Activated T-cell treated with anti-CD3 and anti-CD28 coated beads for 1 hour (primary cell): ENCODE measurements at places on chromosomes 4 and X.

DNA sequence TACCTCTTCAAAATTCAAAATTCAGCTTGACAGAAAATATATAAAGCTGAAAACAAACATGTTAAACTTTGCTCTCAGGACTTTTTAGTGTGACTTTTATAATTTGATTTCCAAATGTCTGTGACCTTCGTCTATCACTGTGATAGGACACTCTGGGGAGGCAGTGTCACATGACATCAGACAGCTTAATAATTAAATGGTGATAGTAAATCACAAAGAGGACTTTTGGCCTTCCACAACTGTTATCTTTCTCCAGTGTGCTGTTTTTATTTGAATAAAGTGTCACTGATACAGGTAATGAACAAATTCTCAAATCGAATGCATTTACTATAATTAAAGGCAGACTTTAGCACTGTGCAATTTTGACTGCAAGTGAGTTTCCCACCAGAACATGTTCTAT lies 83.1 kb downstream of the MID1 start:
- DNase-seq, result no peak

GRCh38 chr4:94285666-94286065 lies 57.0 kb downstream of the HPGDS start:
- DNase-seq, result no peak

- no peak for DNase-seq
Observed at GRCh38 chr4:187608001-187608421, 387.6 kb upstream of the ZFP42 start.

DNA sequence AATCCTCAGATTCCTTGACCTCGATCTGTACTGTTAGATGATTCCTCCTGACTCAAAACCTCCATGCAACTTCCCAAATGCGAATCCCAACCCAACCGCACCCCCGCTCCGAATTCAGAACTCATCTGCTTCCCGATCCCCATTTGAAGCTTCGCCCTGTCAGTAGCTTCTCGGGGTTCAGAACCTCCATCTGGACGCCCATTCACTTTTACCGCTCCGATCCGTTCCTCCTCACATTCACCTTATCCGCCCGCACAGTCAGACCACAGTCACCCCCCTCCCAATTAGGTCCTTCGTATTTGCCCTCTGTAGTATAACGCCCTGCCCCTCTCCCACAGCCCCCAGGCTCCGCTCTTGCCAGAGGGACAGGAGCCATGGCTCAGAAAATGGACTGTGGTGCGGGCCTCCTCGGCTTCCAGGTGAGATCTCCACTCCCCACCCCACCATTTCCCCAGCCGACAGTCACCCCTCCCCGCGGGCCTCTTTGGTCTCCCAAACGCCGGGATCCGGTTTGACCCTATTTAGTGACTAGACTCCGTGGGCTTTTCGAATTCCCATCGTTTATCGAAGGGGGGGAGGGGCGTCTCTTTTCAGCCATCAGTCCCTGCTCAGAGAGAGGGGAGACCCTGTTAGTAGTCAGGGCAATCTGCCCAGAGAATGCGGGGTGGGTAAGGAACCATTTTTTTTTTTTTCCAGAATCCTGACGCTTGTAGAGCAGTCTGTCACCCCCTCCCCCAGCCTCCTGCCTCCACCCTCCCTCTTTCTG lies 691 bp downstream of the MAGED1 start:
- DNase-seq, result no peak

DNA sequence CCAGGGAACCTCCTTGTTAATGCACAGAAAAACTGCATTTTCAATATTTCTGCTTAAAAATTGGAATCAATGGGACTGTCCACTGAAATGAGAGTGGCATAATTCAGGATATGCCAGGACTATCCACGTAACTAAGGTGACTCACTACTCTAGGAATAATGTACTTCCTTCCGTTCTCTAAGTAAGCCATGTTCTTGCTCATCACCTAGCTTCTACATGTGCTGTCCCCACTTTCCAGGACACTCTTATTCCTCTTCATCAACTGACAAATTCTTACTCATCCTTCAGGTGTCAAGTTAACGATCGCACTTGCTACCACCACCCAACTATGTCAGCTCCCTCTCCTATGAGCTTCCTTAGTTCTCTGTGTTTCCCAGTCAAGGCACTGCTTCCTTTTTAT lies 342.8 kb upstream of the F9 start:
- DNase-seq, result no peak

GRCh38 chr4:45484740-45485139 lies 639.1 kb downstream of the GABRG1 start:
- no peak for DNase-seq

GRCh38 chr4:149690726-149691125 lies 124.9 kb downstream of the IQCM start:
- DNase-seq, result no peak

DNA sequence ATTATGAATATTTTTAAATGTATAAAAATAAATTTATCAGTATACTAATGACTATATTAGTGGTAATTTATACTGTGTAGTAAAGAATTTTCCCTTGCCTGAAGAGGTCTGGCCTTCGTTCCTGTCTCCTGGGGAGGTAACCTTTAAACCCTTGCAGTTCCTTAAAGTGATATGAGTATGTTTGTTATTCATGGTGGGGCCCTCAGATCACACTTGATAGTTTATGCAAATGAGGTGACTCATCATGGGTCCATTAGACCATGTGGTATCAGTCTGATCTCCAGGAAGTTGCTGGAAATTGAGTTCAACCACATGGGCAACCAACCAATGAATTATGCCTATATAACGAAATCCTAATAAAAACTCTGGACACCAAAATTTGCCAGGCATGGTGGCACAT lies 904.1 kb downstream of the RPA4 start:
- no peak for DNase-seq

GRCh38 chr4:155119006-155119405 lies 89.4 kb upstream of the NPY2R start:
- no peak for DNase-seq

GRCh38 chr4:77849278-77849965 lies 13.2 kb upstream of the MRPL1 start:
- no peak for DNase-seq

- no peak for DNase-seq
Observed at GRCh38 chrX:72102126-72102525, 29.6 kb downstream of the RTL5 start.

- no peak for DNase-seq
Observed at GRCh38 chr4:126213996-126214395, 899.2 kb downstream of the FAT4 start.

DNA sequence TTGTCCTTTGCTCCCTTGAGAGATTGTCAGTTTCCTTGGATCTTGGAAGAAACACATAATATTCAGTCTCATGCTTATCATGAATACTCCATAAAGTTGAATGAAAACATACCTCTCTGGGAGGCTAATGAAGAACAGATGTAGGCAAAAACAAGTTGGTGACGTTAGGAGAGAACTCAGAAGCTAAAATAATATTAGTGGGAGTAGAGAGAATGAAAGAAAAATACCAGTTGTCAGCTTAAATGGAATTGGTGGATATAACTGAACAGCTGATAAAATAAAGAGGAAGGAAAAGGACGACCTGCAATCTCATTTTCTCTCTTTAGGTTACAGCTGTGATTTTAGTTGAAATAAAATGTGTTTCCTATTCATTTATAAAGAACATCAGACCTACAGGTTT lies 124.8 kb downstream of the SNCA start:
- no peak for DNase-seq

GRCh38 chr4:36841583-36842326 lies 402.8 kb upstream of the NWD2 start:
- DNase-seq, result no peak

DNA sequence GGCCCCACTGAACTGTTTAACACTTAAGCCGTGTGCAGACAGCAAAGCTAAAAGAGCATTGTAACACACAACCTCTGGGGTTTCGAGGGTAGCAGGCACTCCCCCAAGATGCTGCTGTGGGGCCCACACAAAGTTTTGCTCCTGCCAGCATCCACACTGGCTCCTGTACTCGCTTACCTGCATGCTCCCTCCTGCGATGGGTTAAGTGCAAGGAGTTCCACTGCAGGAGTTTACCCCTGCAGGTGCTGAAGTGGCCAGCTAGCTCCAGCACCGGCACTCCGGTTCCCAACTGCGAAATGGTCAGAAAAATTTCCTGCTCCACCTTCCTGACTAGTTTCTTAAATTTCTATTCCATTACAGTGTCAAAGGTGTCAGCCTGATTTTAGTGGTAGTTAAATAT lies 443.5 kb downstream of the PCDH10 start:
- DNase-seq, result no peak

GRCh38 chrX:68209008-68209407 lies 224.3 kb downstream of the OPHN1 start:
- DNase-seq, result no peak

- no peak for DNase-seq
Observed at GRCh38 chr4:85929961-85930665, 429.7 kb downstream of the MAPK10 start.

DNA sequence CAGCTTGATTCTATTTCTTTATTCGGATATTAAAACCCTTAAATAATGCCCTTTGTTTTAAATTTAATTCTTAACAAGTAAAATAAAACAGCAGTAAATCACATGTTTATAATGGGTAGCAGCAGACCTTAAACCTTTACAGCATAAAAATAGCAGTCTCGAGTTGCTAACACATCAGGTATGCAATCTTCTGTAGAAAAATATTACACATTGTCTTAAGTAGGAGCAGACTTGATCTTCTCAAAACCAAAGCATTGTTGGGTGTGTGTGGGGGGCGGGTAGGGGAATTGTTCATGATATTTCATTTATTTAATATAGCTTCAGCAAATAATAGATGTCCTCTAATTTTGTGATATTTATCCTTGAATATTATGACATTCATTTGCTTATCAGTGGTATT lies 331.4 kb downstream of the PCDH7 start:
- no peak for DNase-seq

DNA sequence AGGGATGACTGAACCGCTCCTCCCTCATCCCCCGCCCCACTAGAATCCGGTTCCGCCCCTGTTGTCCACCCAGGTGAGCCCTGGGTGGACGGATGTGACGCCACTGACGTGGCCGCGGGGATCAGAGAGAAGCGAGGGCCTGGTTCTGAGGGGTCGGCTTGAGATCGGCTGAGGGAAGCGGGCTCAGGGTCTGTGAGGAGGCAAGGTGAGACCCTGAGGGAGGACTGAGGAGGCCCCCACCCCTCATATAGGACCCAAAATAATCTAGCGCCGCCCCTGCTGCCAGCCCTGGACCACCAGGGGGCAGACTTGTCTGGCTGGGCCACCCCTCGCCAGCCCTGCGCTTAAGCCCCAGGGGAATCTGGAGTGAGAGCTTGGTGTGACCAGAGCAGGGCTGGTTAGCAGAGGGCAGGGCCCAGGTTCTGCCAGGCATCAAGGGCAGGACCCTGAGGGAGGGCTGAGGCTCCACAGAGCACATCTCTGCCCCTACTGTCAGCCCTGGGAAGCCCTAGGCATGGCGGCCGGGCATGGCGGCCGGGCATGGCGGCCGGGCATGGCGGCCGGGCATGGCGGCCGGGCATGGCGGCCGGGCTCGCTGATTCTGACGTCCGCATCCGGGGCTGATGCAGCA lies at the start of gene MAGEA8:
Gene MAGEA8, plus strand, starts transcription at position 103 of the 631 bp plus-strand sequence. CDS start 3,090 bp downstream, outside the sequence.
- no peak for DNase-seq

DNA sequence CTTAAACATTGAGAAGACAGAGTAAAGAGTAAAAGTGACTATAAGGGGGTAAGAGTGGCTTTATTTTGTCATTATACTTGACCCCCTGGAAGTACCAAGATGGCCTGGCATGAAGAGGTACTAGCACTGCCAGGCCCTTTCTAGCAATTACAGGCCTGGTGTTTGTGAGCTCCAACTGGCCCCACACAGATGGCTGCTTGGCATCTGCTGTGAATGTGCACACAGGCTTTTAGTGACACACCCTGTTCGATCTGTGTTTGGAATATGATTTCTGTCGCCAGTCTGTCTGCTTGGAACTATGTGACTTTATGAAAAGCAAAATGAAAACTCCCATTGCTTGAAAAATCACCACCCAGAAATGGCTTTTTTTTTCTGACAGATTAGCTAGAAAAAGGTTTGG lies 123.3 kb downstream of the CLCN4 start:
- no peak for DNase-seq

DNA sequence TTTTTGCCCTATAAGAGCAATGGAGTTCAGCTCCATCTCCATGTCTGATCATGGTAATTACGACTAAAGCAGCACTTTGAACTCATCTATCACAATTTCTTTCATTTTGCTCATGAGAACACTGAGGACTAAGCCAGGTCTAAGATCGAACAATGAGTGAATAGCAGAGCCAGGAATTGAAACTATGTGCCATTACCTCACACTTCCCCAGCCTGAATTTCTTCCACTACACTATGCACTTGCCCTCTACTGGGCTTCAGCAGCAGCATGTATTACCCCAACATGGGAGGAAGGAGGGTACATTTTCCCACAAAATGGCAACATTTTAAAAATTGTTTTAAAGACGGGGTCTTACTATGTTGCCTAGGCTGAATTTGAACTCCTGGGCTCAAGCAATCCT lies 274.7 kb upstream of the FGF13 start:
- DNase-seq, result no peak

- DNase-seq, result no peak
Observed at GRCh38 chr4:97978791-97979488, 164.3 kb downstream of the STPG2 start.

GRCh38 chr4:147853706-147854105 lies 121.8 kb downstream of the ARHGAP10 start:
- no peak for DNase-seq

- DNase-seq, result no peak
Observed at GRCh38 chr4:172061204-172061603, 248.0 kb downstream of the GALNTL6 start.

DNA sequence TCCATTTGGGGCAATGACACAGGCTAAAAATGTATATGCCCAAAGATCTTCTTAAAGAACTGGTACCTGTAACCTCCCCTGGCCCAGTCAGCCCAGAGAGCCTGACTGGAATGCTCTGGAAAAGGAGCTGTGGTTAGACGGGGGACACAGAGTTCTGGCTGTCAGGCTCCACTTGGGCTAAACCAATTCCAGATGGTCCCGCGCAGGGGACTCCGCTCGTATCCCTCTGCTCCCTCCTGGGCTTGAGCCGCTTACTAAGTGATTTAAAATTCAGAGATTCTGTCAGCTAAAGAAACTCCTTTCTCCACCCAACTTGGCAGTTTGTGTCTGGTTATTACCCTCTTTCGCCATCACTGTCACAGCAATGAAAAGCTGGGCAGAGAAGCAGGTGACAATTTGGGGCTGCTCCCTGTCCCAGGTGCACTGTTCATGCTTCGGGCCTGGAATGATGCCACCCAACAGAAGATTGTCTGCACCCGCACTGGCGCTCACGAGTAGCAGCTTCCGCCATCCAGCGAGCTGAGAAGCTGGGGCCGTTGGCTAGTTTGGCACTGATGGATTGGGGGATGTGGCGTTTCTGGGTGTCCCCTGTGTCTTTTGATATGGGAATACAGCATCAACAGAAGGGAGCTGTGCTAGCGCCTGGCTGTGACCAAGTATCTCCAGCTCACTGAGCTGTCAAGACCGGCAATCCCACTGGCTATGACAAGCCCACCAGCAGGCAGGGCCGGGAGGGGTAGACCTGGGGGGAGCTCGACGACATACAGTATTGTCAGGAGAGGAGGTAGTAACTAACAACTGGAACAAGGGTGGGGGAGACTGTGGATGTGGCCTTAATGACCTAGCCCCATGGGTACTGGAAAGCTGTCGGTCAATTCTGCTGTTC lies 6.7 kb upstream of the IRAK1 start:
- DNase-seq, result no peak

GRCh38 chr4:24889991-24890390 lies 22.9 kb downstream of the CCDC149 start:
- DNase-seq, result no peak
